ENCODE measurements at places on chromosomes 1 and 21.

GRCh38 chr1:22163137-22163536 lies 20.2 kb upstream of the WNT4 start:
- peaks cover 26% of the 10 kb centered on the region for H3K27me3 ChIP-seq
- no peak overlapping the region for H3K27ac ChIP-seq
- no peaks in the 10 kb centered on the region for H3K36me3 ChIP-seq
- DNase-seq = no peak

- no peak overlapping the region for H3K4me3 ChIP-seq
- peaks cover 64% of the 10 kb centered on the region for H3K4me1 ChIP-seq
- H3K36me3 ChIP-seq = peaks cover 5% of the 10 kb centered on the region
These were observed 51.5 kb downstream of the VANGL2 start for GRCh38 chr1:160451859-160452232.

DNA sequence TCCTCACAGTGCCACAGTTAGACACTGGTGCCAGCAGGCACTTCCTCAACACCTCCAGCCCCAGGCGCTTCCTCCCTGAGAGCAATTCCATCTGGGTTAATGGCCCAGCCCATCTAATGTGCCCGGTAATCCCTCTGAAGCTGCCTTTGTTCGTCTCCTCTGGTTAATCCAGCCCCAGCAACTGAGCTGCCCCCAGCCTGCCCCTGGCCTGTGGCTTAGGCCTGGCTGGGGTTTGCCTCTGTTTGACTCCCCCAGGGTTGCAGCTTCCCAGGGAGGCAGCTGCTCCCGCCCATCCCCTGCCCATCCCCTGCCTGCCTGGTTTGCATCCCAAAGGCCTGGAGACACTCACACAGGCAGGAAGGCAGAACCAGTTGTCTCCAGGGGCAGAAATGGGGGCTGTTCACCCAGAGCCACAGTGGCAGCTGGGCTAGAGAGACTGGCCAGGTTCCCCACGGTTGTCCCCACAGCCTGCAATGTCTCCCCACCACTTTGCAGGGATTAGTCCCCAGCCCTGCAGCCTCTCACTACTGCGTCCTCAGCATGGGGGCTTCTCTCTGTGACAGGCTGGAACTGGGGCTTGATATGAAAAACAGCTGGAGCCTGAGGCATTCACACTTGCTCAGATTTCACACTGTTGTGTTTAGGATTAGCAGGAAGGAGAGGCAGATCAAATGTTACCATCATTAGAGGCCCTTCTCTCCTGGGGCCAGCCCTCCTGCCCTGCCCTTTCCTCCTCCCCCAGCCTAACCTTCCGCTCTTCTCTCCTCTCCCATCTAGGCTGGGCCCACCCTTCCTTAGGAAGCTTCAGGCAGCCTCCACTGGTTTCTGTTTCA lies 120.2 kb downstream of the TLR5 start:
- peaks cover 2% of the 10 kb centered on the region for H3K4me1 ChIP-seq
- no peak for DNase-seq
- no peak overlapping the region for H3K4me3 ChIP-seq
- no peak overlapping the region for H3K27ac ChIP-seq

- no peak overlapping the region for H3K27ac ChIP-seq
- H3K4me1 ChIP-seq = peaks cover 63% of the 10 kb centered on the region
- H3K27me3 ChIP-seq = peaks cover 25% of the 10 kb centered on the region
These were observed 5.5 kb downstream of the SMPDL3B start for GRCh38 chr1:27940297-27940696.

GRCh38 chr1:167544447-167545093 lies 9.0 kb downstream of the CREG1 start:
- no peak overlapping the region for H3K4me3 ChIP-seq
- peaks cover 42% of the 10 kb centered on the region for H3K4me1 ChIP-seq
- H3K36me3 ChIP-seq = peaks cover 4% of the 10 kb centered on the region
- H3K27me3 ChIP-seq = no peaks in the 10 kb centered on the region

- no peak overlapping the region for H3K27ac ChIP-seq
- peaks cover 14% of the 10 kb centered on the region for H3K27me3 ChIP-seq
- H3K4me1 ChIP-seq = no peaks in the 10 kb centered on the region
- no peaks in the 10 kb centered on the region for H3K36me3 ChIP-seq
- no peak overlapping the region for H3K4me3 ChIP-seq
These were observed 45.3 kb downstream of the B3GALT5 start for GRCh38 chr21:39658066-39658465.

DNA sequence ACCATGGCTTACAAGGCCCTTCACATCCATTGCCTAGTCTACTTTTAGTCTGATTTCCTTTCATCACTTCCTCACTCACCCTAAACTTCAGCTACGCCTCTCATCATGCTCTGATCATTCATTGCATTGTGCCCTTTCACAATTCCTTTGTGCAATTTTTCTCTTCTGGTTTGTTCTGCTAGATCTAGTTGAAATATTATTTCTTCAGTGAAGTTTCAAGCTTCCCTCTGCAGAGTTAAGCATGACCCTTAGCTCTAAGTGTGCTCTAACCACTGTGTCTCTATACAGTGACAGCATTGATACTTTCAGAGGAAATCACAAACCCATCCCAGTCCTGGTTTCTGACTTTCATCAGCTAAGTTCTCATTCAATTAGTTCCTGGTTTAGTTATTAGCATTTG lies 166.1 kb downstream of the PLA2G4A start:
- no peak overlapping the region for H3K4me3 ChIP-seq
- H3K36me3 ChIP-seq = no peaks in the 10 kb centered on the region
- no peaks in the 10 kb centered on the region for H3K27me3 ChIP-seq
- H3K4me1 ChIP-seq = no peaks in the 10 kb centered on the region

DNA sequence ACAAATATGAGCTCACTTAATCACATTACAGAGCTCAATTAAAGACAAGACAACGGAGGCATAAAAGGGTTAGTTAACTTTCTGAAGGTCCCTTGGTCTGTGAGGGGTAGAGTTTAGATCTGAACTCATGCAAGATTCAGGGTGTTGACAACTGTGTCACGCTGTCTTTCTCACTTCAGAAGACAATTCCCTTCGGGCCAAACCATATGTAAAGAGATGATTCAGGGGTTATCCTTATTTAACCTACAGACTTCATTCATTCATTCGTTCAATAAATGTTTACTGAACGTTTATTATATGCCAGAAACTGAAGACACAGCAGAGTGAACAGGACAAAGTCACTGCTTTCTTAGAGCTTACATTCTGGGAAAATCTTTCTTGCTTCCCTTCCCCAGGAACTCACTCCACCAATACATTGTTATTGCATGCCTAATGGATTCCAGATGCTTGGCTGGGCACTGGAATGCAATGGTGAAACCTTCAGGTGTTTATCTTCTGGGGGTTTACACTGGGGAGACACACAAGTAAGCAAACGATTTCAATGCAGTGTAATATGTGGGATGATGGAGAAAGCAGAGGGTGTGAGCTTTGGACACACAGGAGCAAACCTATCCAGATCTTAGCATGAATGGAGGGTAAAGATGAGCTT lies 6.4 kb downstream of the XCL1 start:
- H3K27ac ChIP-seq = no peak overlapping the region
- no peak for DNase-seq
- no peaks in the 10 kb centered on the region for H3K4me1 ChIP-seq

- no peak for DNase-seq
- peaks cover 7% of the 10 kb centered on the region for H3K4me1 ChIP-seq
- no peak overlapping the region for H3K27ac ChIP-seq
- peaks cover 54% of the 10 kb centered on the region for H3K36me3 ChIP-seq
These were observed 53.5 kb downstream of the LRRC8B start for GRCh38 chr1:89578151-89578550.

GRCh38 chr1:8396083-8396785 lies 78.3 kb downstream of the SLC45A1 start:
- peaks cover 45% of the 10 kb centered on the region for H3K36me3 ChIP-seq
- no peaks in the 10 kb centered on the region for H3K27me3 ChIP-seq
- peaks cover 72% of the 10 kb centered on the region for H3K4me1 ChIP-seq
- DNase-seq = no peak

GRCh38 chr1:52179073-52179472 lies 37.2 kb downstream of the ZFYVE9 start:
- DNase-seq = no peak
- H3K4me3 ChIP-seq = no peak overlapping the region
- H3K27me3 ChIP-seq = peaks cover 3% of the 10 kb centered on the region
- no peaks in the 10 kb centered on the region for H3K36me3 ChIP-seq
- no peaks in the 10 kb centered on the region for H3K4me1 ChIP-seq

- DNase-seq = no peak
- no peak overlapping the region for H3K27ac ChIP-seq
- no peak overlapping the region for H3K4me3 ChIP-seq
- peaks cover 4% of the 10 kb centered on the region for H3K27me3 ChIP-seq
- H3K4me1 ChIP-seq = no peaks in the 10 kb centered on the region
These were observed 64.7 kb downstream of the COQ8A start for GRCh38 chr1:227004796-227005195.

- no peaks in the 10 kb centered on the region for H3K27me3 ChIP-seq
- H3K36me3 ChIP-seq = peaks cover 38% of the 10 kb centered on the region
- no peak overlapping the region for H3K4me3 ChIP-seq
- DNase-seq = no peak
- no peak overlapping the region for H3K27ac ChIP-seq
- peaks cover 29% of the 10 kb centered on the region for H3K4me1 ChIP-seq
These were observed 42.3 kb downstream of the DSTYK start for GRCh38 chr1:205169248-205169647.

DNA sequence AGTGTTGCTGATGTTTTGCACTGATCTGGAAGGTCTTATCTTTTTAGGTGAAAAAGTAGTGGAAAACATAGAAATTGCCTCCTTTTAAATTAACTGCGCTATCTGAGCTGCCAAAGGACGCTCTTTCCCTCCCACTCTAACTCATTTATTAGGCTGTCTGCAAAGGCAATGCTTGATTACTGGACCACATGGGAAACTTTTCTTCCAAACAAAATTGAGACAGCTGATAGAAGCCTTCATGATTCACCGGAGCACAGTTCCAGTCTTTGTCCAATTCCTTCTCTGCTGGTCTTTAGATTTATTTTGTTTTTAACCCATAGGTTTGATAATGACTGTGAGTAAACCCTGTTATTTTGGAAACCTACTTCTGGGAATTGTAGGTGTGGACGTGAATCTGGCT lies 93.0 kb upstream of the RAVER2 start:
- no peak overlapping the region for H3K4me3 ChIP-seq
- no peak for DNase-seq
- no peak overlapping the region for H3K27ac ChIP-seq
- H3K36me3 ChIP-seq = no peaks in the 10 kb centered on the region
- no peaks in the 10 kb centered on the region for H3K4me1 ChIP-seq

- H3K4me1 ChIP-seq = no peaks in the 10 kb centered on the region
- H3K27me3 ChIP-seq = no peaks in the 10 kb centered on the region
- H3K4me3 ChIP-seq = no peak overlapping the region
- DNase-seq = no peak
- H3K27ac ChIP-seq = no peak overlapping the region
These were observed 54.9 kb upstream of the LAMC2 start for GRCh38 chr1:183131166-183131565.

GRCh38 chr1:62335656-62336055 lies 16.4 kb upstream of the KANK4 start:
- H3K27me3 ChIP-seq = no peaks in the 10 kb centered on the region
- H3K4me1 ChIP-seq = no peaks in the 10 kb centered on the region
- no peak overlapping the region for H3K4me3 ChIP-seq
- no peak overlapping the region for H3K27ac ChIP-seq

DNA sequence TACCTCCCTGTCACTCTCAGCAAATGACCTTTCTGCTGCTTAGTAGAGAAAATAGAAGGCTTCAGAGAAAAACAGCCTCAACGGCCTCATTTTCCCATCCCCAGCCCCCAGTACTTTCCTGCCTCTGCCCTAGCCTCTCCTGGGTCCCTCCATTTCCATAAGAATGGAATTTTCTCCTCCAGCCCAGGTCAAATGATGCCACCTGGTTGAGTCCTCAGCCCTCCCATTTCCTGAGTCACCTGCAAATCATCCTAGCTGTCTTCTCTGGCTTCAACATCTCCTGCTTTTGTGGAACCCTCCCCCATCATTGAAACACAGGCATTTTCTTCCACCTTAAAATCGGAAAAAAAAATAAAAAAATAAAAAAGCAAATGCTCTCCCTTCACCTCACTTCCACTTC lies 35.1 kb downstream of the OLIG1 start:
- H3K4me3 ChIP-seq = no peak overlapping the region
- no peaks in the 10 kb centered on the region for H3K36me3 ChIP-seq
- DNase-seq = no peak
- H3K27ac ChIP-seq = no peak overlapping the region
- H3K27me3 ChIP-seq = peaks cover 61% of the 10 kb centered on the region
- H3K4me1 ChIP-seq = peaks cover 8% of the 10 kb centered on the region

- no peak overlapping the region for H3K4me3 ChIP-seq
- no peaks in the 10 kb centered on the region for H3K4me1 ChIP-seq
- H3K27ac ChIP-seq = no peak overlapping the region
- H3K36me3 ChIP-seq = no peaks in the 10 kb centered on the region
- peak; percentile 49 for DNase-seq
These were observed 38.5 kb downstream of the CHD5 start for GRCh38 chr1:6141592-6141991.

- no peak for DNase-seq
- H3K36me3 ChIP-seq = peaks cover 8% of the 10 kb centered on the region
- no peak overlapping the region for H3K27ac ChIP-seq
- H3K27me3 ChIP-seq = peaks cover 46% of the 10 kb centered on the region
- H3K4me1 ChIP-seq = peaks cover 27% of the 10 kb centered on the region
These were observed 101.0 kb upstream of the DISP3 start for GRCh38 chr1:11377954-11378353.

DNA sequence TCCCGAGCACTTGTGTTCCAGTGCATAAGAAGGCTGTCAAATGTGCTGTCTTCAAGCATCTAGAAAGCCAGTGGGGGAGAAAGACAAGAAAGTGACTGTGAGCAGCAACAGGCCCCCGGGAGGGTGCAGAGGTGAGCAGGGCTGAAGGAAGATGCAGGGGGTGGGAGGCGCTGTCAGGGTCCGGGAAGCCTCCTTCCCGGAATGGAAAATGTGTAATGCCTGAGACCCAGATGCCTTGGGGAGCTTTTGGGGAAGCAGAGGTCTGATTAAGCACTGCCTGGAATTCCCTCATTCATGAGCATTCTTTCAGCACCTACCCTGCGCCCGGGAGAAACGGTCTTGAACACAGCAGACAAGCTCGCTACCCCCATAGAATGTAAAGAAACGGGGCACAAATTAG lies 1.3 kb downstream of the NPHP4 start:
- no peaks in the 10 kb centered on the region for H3K27me3 ChIP-seq
- peaks cover 20% of the 10 kb centered on the region for H3K36me3 ChIP-seq
- H3K4me3 ChIP-seq = peak overlapping the region; percentile 96

- no peak for DNase-seq
- H3K27me3 ChIP-seq = no peaks in the 10 kb centered on the region
- no peaks in the 10 kb centered on the region for H3K4me1 ChIP-seq
- H3K36me3 ChIP-seq = no peaks in the 10 kb centered on the region
- no peak overlapping the region for H3K27ac ChIP-seq
These were observed 344.0 kb downstream of the ASTN1 start for GRCh38 chr1:176820391-176821031.

DNA sequence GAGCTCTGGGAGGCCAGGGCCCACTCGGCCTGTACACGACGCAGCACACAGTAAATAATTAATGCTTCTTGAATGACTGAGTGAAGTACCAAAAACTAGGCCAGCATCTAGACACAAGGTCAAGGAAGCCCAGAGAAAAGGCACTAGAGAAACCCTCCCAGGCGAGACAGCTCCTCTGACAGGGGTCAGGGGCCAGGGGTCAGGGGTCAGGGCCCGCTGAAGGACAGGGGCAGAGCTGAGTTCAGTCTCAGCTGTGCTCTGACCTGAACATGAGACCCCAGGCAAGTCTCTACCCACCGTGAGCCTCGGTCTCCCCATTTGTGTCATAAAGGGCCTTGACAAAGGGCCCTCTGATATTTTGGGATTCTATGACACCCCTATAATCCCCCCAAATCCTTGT lies 56.4 kb downstream of the LDLRAD2 start:
- no peaks in the 10 kb centered on the region for H3K4me1 ChIP-seq
- DNase-seq = no peak
- H3K4me3 ChIP-seq = no peak overlapping the region
- H3K27ac ChIP-seq = no peak overlapping the region
- peaks cover 6% of the 10 kb centered on the region for H3K27me3 ChIP-seq
- H3K36me3 ChIP-seq = no peaks in the 10 kb centered on the region
